ENCODE measurements at places on chromosomes 3 and 15. TPM values are rescaled to one million over a fixed set of nuclear protein-coding genes. Genes with fewer than 3 reads are reported as not detected.

GRCh38 chr15:65214010-65214409 lies 2.7 kb upstream of the CILP start:
- no peak for DNase-seq

DNA sequence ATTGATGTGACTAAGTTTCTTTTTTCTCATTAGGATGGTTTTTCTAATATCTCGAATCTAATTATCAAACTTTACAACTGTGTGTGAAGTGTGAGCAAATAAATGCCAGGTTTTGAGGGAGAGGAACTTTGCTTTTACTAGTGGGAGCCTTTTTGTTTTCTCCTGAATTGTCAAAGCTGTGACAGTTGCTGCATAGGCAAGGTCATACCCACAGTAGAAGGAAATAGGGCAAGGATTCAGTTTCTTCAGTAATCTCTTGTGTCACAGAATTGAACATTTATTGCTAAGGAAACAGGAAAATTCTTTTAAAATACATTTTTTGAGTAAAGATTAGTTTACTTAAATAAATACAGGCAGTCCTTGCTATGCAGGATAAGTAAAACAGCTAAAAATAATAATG lies 19.5 kb downstream of the GMPS start:
- no peak for DNase-seq

The BMF gene
- 6.3 TPM for total RNA-seq

The SLC24A5 gene
- total RNA-seq = 0.84 TPM

The TUSC7 gene
- not detected for total RNA-seq

DNA sequence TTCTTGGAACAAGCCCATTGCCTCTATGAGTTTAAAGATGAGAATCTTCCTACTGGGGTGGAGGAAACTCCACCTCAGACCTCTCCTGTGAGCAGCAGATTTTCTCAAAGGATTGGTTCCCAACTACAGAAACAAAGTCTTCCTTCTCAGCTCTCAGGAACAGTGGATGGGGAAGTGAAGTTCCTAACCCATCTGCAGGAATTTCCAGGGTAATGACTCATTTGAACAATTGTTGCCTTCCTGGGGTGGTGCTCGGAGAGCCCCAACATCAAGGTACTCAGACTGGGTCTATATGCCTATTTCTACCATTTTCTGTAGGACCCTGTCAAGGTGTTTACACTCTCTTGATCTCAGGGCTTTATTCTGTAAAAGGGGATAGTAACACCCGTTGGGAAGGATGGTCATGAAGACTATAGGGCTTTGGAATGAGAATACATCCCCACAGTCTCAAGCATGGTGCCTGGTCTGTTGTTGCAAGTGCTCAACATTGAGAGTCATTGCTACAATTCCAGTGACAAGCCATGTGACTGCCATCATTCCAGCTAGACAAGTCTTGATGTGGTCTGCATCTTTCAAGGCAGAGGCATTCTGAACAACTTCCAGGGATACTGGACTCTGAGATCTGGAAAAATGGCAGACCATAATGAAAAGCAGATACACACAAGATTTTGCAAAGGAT lies 33.0 kb downstream of the TRIM42 start:
- DNase-seq = no peak

DNA sequence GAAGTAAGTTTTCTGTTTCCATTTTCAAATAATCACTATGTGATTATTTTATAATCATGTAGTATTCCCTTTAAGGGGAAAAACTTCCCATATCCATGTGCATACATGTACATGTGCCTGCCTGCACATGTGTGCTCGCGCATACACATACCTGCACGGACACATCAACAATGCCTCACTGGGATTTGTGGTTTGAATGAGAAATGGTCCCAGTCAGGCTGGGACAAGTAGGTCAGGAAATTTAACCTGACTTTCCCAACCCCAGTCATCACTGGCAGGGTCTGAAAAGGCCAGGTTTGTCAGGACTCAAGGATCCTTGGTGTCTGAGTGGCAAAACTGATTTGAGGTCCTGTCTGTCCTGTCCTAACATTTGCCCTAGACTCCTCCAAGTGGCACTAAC lies 109.3 kb upstream of the MRPS22 start:
- no peak for DNase-seq

The USP3 gene
- 34.5 TPM for total RNA-seq

DNA sequence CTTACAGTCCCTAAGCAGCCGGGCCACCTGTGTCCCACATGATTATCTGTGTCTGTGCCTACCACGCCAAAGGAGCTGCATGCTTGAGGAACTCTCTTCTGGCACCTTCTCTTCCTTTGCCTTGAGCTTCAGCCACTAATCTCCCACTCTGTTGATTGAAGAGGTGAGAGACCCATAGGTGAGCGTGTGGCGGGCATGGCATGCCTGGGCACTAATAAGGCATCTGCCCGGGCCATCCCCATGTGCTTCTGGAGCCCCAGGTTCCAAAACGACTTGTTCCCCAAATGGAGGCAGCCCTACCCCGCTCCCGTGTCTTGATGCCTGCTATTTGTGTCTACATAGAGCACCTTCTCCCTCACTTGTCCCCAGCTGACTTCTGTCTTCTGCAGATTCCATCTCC lies 13.0 kb downstream of the MCM2 start:
- DNase-seq = no peak

- DNase-seq = no peak
These were observed 255.7 kb upstream of the TBL1XR1 start for GRCh38 chr3:177452831-177453450.

DNA sequence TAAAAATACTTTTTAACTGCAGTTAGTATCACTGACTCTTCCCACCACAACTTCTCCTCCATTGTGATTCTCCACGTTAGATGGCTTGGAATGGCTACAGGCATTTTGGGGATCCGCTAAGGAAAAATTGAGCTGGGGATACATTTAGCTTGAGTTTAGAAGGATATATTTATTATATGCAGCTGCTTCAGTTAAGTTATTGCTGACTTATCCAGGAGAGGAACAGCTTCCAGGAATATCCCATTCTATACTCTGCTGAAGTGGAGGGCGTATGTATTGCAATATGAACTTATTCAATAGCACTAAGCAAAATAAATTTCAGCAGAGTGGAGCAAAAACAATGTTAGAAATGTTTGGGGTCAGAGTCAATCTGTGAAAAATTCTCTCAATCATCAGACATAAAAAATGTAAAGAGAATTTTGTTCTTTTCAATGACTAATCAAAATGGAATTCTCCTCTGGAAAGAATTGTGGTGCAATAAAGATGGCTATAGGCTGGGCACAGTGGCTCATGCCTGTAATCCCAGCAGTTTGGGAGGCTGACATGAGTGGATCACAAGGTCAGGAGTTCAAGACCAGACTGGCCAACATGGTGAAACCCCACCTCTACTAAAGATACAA lies 84.7 kb downstream of the NCEH1 start:
- DNase-seq = no peak

DNA sequence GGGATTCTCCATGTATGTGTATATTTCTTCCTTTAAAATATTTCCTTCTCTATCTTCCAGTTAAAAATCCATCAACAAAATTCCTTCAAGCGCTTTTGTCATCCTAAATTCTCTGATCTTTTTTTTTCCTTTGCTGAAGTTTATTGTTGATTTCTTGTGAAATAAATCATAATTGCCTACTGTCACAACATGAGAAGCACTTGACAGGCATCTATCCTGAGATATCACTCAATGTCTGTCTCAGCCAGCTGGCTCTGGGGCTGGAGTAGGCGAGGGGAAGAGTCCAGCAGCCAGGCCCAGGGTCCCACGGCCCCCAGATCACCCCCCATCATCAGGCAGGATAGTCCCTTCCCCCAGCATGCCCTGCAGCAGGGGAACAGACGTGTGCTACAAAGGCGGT lies 109.0 kb upstream of the TLE3 start:
- no peak for DNase-seq

DNA sequence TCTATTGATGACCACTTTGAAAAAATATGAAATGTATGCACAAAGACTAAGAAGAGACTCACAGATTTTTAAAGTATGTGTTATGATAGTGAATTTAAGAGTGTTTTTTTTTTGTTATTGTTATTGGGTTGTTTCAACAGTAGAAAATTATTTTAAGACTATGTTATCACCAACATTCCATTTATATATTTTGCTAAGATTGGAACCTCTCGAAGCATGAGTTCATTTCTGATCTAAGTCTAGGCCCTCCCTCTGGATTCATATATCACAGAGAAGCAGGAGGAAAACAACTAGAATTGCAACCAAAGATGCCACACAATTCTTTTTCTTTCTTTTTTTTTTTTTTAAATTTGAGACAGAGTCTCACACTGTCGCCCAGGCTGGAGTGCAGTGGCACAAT lies 46.8 kb downstream of the ITGB5 start:
- no peak for DNase-seq

DNA sequence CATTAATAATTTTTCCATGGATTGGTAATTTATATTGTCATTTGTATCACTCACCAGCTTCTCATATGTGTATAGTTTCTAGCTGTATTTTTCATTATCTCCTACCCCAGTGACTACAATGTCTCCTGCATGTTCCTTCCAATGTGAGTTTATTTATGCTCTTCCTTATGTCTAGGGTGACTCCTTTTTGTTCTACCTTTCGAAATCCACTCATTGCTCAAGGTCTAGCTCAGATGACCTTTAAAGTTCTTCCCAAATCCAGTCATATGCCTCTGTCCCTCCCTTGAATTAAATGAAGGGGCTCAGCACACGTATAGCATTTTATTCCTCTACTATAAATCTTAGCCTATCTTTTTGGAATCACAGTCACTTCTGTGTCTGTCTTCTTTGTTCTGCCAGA lies 53.0 kb downstream of the TMEM45A start:
- no peak for DNase-seq

DNA sequence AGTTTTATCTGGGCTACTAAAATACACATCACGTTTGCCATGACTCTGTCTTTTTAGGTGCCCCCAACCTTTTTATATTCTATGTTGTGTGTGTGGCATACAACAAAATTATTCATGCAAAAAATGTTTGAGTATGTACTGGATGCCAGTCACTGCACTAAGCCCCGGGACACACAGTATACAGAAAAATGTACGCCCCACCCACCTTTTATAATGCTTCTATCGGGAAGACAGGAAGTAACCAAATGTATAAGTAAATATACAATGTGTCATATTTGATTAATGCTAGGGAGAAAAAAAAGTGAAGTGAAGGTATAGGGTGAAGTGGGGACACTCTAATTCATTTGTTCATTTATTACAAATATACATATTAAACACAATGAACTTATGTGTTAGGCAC lies 503.4 kb upstream of the MDFIC2 start:
- no peak for DNase-seq

- DNase-seq = no peak
These were observed 2.3 kb upstream of the MYL3 start for GRCh38 chr3:46865546-46865945.

The IRAK2 gene
- 5.3 TPM for total RNA-seq

GRCh38 chr15:31434588-31435260 lies 108.1 kb downstream of the KLF13 start:
- no peak for DNase-seq

GRCh38 chr15:65376767-65377104 lies 1.1 kb downstream of the IGDCC3 start:
- no peak for DNase-seq

DNA sequence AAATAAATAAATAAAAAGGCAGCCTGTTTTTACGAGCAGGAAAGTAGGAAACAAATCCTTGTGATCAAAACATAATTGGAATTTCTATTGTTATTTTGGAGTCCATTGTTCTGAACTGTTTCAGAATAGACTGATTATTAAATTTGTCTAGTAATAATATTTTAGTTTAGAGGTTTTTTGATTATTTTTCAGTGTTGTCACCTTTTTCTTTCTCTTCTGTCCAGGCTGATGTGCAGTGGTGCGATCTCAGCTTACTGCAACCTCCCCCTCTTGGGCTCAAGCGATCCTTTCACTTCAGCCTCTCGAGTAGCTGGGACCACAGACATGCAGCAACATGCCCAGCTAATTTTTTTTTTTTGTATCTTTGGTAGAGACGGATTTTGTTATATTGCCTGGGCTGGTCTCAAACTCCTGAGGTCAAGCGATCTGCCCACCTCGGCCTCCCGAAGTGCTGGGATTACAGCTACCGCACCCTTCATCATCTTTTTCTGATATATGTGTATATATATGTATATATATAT lies 38.0 kb downstream of the KAT2B start:
- no peak for DNase-seq

DNA sequence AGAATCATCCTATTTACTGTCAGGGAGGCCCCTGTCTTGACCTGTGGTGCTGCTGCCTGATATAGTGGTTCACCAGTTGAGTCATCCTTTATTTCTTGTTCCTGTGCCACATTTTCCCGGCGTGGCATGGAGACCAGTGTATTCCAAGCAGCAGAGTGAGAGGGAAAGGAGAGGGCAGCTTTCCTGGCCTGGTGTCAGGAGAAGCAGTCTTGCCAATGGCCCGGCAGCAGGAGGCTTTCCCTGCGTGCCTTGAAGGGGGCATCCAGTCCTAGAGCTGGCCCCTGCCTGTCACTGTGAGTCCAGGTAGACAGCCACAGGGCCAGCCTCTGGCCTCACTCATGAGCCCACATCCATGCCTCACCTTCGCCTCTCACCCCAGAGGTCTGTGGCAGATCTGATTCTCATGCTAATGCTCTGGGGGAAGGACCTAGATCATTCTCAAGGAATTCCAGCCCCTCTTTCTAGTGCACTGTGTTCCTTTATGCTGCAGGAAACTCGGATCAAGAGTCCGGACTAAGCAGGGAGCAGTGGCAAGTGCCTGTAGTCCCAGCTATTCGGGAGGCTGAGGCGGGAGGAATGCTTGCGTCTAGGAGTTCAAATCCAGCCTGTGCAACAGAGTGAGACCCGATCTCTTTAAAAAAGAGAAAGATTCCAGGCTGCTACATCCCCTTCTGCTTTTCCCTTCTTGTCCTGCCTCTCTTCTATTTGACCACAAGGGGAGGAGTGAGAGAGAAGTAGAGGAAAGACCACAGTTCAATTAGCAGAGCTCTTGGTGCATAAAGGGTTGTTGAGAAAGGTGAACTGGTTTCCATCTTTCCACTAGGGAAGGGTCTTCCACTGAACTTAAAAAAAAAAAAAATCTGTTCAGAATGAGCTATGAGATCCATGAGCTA lies 66.8 kb upstream of the HACD2 start:
- no peak for DNase-seq

The TRPM1 gene
- not detected for total RNA-seq

GRCh38 chr15:44798826-44799225 lies 62.5 kb downstream of the TRIM69 start:
- DNase-seq = no peak

- DNase-seq = no peak
These were observed 356.4 kb downstream of the LPP start for GRCh38 chr3:188510366-188510765.

DNA sequence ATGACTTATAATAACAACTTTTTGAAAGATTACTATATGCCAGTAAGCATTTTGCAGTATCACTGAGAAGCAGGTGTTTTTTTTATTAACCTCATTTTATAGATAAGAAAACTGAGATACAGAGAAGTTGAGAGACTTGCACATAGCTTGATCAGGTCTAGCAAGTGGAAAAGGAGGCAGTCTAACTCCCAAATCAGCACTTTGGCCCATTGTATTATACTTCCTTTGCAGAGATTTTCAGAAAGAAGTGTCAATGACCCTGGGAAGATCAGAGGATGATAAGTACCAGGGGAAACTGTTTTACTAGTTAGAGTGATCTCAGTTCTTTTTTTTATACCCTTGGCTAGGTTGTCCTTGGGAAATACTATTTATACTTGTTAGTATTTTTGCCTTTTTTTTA lies 358.7 kb downstream of the SQOR start:
- no peak for DNase-seq

The CD200R1 gene
- 0.22 TPM for total RNA-seq
